ENCODE measurements at places on chromosomes 7 and 10.

- no peak for DNase-seq
These were observed 42.6 kb downstream of the ZNF503 start for GRCh38 chr10:75358835-75359421.

GRCh38 chr10:43155221-43155620, 17.0 kb downstream of the CSGALNACT2 start:
- no peak for DNase-seq

DNA sequence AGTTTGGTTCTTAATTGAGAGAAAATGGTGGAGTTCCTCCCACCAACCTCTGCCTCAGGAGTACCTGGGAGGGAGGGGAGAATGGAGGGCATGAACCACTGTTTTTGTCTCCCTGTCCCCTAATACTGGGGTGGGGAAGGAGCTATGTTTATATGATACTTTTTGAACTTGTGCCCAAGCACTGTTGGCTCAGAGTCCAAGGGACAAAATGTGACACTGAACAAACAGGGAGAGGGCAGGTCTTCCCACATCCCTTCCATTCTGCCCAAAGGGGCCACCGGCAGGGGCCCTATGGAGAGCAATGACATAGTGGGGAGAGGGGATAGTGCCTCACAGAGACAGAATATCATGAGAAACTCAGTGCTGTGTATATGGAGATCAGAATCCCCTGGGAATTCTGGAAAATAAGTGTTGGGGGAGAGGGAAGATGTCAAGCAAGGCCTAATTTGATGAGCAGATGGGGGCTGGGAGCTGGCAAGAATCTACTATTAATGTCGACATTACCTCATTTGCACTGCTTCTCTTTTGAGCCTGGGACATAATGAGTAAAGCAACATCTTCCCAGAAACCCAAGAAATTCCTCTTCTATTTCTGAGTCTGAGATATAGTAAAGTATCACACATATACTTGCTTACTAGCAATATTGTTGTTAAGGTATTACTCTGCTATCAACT, 180.6 kb downstream of the CYP26A1 start:
- DNase-seq: no peak

- DNase-seq: no peak
These were observed 19.7 kb downstream of the TRUB1 start for GRCh38 chr10:114957673-114958072.

- DNase-seq: no peak
These were observed 156.8 kb downstream of the FRMD4A start for GRCh38 chr10:14173706-14174594.

DNA sequence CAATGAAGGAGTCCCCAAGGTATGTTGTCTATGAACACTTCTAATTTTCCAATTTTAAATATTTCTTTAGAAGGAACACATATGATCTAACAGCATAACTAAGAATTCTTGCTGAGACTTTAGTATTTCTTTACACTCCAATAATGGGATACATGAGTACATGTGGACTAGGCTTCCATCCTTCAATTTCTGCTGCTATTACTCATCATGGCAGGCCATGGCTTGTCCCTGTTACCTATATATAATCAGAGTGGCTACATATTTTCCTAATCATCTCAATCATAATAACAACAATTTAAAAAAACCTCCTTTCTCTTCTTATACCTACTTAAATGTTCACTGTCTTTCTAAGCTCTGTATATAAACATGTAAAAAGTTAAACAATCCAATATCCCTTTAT, 60.3 kb upstream of the TAC1 start:
- no peak for DNase-seq

DNA sequence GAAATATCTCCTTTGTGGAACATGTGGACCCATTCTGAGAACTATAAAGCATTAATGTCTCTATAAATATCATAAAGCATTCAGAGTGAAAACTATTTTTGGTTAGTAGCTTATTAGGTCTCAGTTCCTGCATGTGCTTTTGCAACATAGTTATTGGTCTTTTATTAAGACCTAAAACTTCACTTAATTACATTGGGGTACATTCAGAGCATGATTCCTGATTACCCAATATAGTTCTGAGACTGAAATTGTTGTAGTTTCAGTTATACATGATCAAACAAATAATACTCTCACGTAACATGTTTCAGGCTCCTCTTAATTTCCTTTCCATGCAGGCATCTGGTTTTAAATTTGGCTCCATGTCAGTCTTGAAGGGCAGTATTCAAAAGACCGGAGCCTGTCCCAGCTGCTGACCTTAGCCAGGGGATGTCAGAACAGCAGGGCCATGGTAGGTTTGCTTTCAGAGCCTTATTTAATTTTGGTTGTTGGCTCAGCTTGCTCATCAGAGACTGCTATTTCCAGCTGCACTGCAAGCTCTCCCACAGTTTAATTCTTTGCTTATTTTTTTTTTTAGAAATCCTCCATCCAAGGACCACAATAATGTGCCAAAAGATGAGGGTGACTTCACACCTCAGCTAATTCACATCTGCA, 447.8 kb upstream of the FZD8 start:
- no peak for DNase-seq

DNA sequence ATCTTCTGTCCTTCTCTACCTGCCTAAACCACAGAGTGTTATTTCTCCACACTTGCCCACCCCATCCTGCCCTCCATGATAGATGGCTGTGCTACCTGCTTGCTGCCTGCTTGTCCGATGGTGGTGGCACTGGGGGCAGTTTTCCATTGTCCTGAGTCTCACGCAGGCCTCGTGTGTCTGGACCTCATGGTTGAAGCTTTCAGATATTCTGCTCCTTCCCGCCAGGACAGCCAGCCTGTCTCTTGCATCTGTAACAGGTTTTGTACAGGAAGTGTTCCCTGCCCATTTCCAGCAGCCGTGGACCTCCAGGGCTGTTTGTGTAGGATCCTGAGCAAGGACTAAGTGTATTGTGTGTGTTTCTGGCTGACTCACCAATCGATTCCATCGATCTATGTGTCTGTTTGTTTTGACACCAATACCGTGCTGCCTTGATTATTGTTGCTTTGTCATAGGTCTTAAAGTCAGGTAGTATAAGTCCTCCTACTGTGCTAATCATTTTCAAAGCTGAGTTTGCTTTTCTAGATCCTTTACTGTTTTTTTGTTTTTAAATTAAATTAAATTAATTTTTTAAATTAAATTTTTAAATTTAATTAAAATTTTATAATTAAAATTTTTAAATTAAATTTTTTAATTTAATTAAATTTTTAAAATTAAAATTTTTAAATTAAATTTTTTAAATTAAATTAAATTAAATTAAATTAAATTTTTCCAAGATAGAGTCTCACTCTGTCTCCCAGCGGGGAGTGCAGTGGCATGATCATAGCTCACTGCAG, 8.5 kb downstream of the IL15RA start:
- no peak for DNase-seq

DNA sequence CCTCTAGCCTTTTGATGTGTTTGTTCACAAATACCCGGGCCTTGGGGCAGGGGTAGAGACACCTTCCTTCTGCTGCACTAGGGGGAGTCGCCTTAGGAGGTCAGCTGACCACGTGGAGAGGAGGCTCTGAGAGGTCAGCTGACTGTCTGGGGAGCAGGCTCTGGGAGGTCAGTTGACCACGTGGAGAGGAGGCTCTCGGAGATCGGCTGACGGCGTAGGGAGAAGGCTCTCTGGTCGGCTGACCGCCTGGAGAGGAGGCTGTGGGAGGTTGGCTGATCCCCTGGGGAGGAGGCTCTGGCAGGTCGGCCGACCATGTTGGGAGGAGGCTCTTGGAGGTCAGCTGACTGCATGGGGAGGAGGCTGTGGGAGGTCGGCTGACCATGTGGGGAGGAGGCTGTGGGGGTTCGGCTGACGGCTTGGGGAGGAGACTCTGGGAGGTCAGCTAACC, 59.6 kb upstream of the LYZL1 start:
- DNase-seq: no peak

DNA sequence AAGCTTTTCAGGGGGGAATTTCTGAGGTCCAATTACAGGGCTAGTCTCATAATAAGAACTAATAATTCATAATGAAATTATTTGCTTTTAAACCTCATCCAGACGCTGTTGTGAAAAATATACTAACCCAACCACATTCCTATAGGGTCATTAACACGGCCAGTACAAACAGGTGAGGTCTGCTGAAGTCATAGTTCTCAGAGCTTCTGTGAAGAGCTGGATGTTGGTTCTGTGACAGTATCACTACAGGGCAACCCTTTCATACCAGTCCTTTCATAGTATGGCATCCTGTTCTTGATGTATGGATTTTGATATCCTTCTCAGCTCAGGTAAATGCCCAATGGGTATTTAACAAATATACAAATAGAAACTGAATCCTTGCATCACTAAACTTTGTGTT, 62.3 kb upstream of the FAM133B start:
- no peak for DNase-seq

- DNase-seq: no peak
These were observed 299.0 kb upstream of the FZD1 start for GRCh38 chr7:90965211-90965610.

GRCh38 chr10:60305380-60305892, 84.2 kb downstream of the ANK3 start:
- DNase-seq: no peak

- no peak for DNase-seq
These were observed 221.7 kb downstream of the TCERG1L start for GRCh38 chr10:131089861-131090260.

DNA sequence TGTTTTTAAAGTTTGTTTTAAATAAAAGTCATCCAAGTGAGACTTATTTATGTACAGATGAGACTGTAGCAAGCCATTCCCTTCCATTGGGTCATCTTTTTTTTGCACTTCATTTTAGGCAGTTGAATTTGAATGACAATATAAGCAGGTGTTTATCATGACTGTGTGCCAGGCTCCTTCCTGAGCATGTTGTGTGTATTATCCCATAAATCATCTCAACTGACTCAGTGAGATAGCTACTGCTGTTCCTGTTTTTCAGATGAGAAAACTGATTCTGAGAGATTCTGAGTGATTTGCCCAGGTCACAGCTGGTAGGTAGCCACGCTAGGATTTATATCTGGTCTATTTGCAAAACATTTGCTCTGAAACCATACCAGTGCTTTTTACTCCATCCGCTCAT, 11.7 kb downstream of the TMEM254 start:
- no peak for DNase-seq

DNA sequence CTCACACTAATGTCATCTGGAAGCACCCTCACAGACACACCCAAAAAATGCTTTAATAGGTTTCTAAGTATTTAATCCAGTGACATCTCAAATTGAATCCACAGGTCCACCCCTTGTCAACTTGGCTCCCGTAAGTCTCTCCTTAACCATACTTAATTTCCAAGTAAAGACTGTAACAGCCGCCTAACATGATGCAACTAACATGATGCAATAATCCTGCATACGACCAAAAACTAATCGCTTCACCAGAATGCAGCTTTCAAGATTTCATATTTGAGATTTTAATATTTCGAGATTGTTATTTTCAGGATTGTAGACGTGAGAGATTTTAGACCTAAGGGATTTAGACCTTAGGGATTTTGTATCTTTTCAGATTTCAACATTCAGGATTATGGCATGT, 3.7 kb upstream of the HDAC9 start:
- DNase-seq: no peak

- DNase-seq: no peak
These were observed 65.5 kb downstream of the ATAD1 start for GRCh38 chr10:87752566-87752965.

DNA sequence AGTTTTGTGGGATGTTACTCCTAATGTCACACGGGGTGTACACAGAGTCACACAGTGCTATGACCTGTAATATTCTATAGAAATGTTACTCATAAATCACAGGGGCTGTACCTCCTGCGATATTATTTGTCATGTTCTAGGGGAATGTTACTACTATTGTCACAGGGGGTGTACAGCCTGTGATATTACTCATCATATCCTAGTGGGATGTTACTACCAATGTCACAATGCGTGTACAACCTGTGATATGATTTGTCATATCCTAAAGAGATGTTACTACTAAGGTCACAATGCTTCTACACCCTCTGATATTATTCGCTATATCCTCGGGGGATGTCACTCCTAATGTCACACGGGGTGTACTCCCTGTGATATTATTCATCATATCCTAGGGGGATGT, 7.6 kb upstream of the CCZ1B start:
- DNase-seq: no peak

- DNase-seq: no peak
These were observed 89.6 kb upstream of the IFRD1 start for GRCh38 chr7:112360681-112361080.

DNA sequence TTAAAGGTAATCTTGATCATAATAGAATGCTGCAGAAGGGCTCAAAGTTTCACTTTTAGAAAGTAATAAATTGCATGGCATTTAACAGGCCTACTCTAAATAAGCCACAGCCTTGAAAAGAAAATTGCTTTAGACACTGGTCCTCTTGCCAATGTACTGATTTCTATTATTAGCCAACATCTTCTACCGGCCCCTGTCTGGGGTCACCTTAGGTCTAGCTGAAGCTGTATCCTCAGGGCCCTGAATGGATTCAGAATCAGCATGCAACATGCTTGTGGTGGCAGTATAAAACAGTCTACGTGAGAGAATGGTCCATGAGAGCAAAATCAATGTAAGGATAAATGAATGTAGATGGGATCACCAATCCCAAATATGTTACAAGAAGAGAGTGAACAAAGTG, 541.9 kb downstream of the PCDH15 start:
- no peak for DNase-seq

GRCh38 chr10:117775526-117775925, 233.0 kb downstream of the EMX2 start:
- DNase-seq: no peak

DNA sequence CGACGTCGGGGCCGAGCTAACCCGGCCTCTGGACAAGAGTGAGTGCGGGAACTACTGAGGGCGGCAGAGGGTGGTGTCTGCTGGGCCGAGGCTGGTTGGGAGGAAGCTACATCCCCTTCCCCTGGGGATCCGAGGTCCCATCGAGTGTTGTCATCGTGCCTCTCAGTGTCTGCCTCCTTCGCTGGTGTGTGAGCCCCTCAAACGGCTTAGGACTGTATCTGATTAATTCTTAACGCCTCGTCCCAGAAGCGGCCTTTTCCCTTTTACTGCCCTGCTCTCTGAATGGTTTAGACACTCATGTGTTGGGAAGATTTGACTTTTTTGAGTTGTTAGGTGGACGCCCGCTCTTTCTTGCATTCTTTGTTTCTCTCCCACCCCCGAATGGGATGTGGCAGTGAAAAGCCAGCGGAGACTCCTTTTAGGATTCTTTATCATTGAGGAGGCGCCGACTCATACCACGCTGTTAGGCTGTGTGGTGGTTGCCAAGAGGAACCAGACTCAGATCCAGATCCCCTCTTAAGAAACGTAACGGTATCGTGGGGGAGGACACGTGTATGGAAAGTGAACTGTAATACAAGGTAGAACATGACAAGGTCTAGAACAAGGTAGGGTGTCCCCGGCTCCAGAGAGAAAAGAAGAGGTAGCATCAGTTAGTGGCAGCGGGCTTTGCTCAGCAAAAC, 631 bp downstream of the SUPV3L1 start:
- DNase-seq: no peak
